ENCODE measurements at places on chromosomes 4 and X. TPM values are rescaled to one million over a fixed set of nuclear protein-coding genes. Genes with fewer than 3 reads are reported as not detected.

- no peak for DNase-seq
- no peak overlapping the region for H3K27ac ChIP-seq
- H3K4me3 ChIP-seq = no peak overlapping the region
- H3K4me1 ChIP-seq = no peaks in the 10 kb centered on the region
- H3K36me3 ChIP-seq = no peaks in the 10 kb centered on the region
Measured at GRCh38 chr4:161254375-161254774, 909.4 kb downstream of the FSTL5 start.

- no peaks in the 10 kb centered on the region for H3K36me3 ChIP-seq
- no peak for DNase-seq
- no peak overlapping the region for H3K4me3 ChIP-seq
- H3K4me1 ChIP-seq = no peaks in the 10 kb centered on the region
Measured at GRCh38 chrX:39563178-39563577, 534.6 kb downstream of the BCOR start.

- no peak overlapping the region for H3K4me3 ChIP-seq
- DNase-seq = peak; percentile 9
- no peak overlapping the region for H3K27ac ChIP-seq
- no peaks in the 10 kb centered on the region for H3K4me1 ChIP-seq
Measured at GRCh38 chr4:176123710-176124407, 58.2 kb downstream of the WDR17 start.

GRCh38 chr4:175770555-175770954, 41.5 kb downstream of the GPM6A start:
- H3K4me3 ChIP-seq = no peak overlapping the region
- no peaks in the 10 kb centered on the region for H3K4me1 ChIP-seq
- DNase-seq = no peak

DNA sequence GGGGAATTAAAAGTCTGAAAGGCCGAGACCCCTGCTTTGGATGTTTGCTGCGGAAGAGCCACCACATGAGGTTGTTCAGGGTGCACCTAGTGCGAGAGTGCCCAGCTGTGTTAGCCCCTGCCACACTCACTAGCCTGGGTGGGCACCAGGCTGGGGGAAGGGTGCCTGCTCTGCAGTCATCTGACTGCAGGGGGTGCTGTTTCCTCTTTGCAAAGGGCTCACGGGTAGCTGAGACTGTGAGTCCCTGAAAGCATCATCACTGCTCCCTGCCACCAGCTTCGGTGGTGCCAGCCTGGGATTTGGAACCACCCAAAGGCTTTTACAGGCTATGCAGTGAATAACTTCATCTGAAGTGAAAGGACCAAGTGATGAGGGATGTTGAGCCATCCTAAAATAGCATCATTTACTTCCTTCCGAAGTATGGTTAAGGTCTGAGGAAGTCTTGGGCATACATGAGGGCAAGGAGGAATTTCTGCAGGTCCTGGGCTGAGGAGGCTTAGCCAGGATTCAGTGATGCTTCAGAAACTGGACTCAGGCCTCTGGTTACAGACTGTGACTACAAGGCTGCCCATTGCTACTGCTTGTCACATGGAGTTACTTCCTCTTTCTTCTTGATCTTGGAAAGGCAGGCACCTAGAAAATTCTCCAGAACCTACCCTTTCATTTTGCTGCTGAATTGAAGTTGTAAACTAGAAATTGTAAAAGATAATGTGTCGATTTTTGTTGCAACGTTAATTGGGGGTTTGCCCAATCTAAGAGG, 293.2 kb upstream of the PRPS2 start:
- H3K4me3 ChIP-seq = no peak overlapping the region
- H3K27me3 ChIP-seq = no peaks in the 10 kb centered on the region
- H3K4me1 ChIP-seq = no peaks in the 10 kb centered on the region
- H3K36me3 ChIP-seq = no peaks in the 10 kb centered on the region

- H3K27ac ChIP-seq = no peak overlapping the region
- no peaks in the 10 kb centered on the region for H3K36me3 ChIP-seq
- H3K27me3 ChIP-seq = no peaks in the 10 kb centered on the region
- no peak overlapping the region for H3K4me3 ChIP-seq
- no peak for DNase-seq
Measured at GRCh38 chrX:40759374-40759773, 24.0 kb upstream of the MED14 start.

- no peak overlapping the region for H3K4me3 ChIP-seq
- H3K36me3 ChIP-seq = no peaks in the 10 kb centered on the region
- no peak for DNase-seq
Measured at GRCh38 chr4:125741825-125742452, 427.2 kb downstream of the FAT4 start.

DNA sequence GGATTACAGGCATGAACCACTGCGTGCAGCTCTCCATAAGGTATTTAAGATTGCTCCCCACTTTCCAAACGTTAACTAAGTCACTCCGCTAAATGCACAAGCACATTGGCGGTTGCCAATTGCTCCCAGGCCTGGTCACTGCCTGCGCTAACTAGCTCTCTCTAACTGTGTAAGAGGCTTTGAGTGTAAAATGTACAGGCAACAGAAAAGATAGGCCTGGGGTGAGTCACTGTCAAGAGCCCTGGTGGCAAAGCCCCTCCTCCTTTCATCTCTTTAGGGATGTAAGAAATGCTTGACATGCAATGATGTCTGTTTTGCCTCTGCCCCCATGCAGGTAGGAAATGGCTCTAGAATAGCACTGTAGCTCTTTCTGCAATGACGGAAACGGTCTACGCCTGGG, 329.7 kb upstream of the GATB start:
- H3K4me3 ChIP-seq = no peak overlapping the region
- H3K36me3 ChIP-seq = no peaks in the 10 kb centered on the region
- H3K4me1 ChIP-seq = peaks cover 14% of the 10 kb centered on the region
- H3K27me3 ChIP-seq = no peaks in the 10 kb centered on the region
- H3K27ac ChIP-seq = no peak overlapping the region

DNA sequence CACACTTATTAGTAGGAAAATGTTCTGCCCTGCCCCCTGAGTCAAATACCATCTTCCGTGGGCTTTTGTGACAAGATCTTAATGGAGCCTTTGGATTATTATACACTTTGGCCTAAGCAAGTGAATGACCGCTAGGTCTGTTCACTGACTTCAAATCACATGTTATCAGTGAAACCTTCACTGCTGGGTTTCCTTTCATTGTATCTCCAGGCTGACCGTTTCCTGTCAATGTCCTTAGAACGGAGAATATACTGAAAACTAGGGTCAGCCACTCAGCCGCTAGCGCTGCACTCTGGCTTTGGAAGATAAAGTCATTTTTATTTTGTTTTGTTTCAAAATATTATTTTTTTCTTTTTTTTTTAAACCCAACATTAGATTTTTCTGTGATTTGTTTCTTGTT, 107.0 kb upstream of the TLL1 start:
- H3K4me3 ChIP-seq = no peak overlapping the region
- no peaks in the 10 kb centered on the region for H3K27me3 ChIP-seq
- no peak for DNase-seq
- no peaks in the 10 kb centered on the region for H3K36me3 ChIP-seq

GRCh38 chr4:168021666-168022065, 70.7 kb upstream of the ANXA10 start:
- no peaks in the 10 kb centered on the region for H3K36me3 ChIP-seq
- no peak for DNase-seq
- no peak overlapping the region for H3K27ac ChIP-seq
- no peaks in the 10 kb centered on the region for H3K4me1 ChIP-seq

- H3K27me3 ChIP-seq = no peaks in the 10 kb centered on the region
- no peak overlapping the region for H3K27ac ChIP-seq
- DNase-seq = no peak
- no peaks in the 10 kb centered on the region for H3K4me1 ChIP-seq
- H3K4me3 ChIP-seq = no peak overlapping the region
Measured at GRCh38 chrX:138298268-138298667, 413.2 kb downstream of the FGF13 start.

GRCh38 chr4:183100827-183101226, 1.8 kb downstream of the WWC2 start:
- DNase-seq = no peak
- H3K4me1 ChIP-seq = peaks cover 37% of the 10 kb centered on the region
- H3K4me3 ChIP-seq = no peak overlapping the region
- H3K27me3 ChIP-seq = peaks cover 64% of the 10 kb centered on the region

- no peak overlapping the region for H3K4me3 ChIP-seq
- no peaks in the 10 kb centered on the region for H3K27me3 ChIP-seq
- peaks cover 8% of the 10 kb centered on the region for H3K4me1 ChIP-seq
- H3K36me3 ChIP-seq = no peaks in the 10 kb centered on the region
- H3K27ac ChIP-seq = peak overlapping the region; percentile 40
Measured at GRCh38 chr4:56080384-56080783, 131.6 kb downstream of the CEP135 start.

DNA sequence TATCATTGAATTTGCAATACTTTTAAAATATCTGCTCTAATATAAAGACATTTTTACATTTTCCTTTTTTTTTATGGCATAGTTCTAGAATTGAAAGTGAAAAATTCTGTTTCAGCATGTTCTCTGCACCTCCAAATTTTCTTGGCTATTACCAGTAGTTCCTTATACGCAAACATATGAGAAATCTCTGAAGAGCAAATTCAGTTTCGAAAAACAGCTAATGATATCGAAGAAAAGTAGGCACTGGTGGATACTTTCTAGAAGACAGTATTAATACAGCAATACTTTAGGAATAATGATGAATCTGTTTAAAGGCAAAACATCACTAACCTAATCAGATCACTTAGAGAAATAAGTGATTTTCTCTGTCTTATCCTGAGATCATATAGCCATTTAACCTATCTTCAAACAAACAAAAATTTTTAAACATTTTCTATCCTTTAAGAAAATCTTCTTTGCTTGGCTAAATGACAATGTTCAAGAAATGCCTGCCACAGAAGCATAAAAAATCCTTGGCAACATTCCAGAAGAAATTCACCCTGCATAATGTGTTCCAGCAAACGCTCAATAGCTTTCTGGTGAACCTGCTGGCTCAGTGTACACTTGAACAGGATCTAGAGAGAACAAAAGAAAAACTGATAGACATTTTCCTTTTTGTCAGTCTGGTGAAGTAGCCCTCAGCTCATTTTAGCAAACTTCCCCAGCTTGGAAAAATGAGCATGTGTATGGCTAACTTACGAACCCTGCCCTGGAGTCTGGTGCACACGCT, 51.2 kb upstream of the KLF3 start:
- peak overlapping the region; percentile 67 for H3K27ac ChIP-seq
- no peak overlapping the region for H3K4me3 ChIP-seq
- DNase-seq = no peak
- peaks cover 29% of the 10 kb centered on the region for H3K4me1 ChIP-seq
- no peaks in the 10 kb centered on the region for H3K36me3 ChIP-seq

- no peaks in the 10 kb centered on the region for H3K36me3 ChIP-seq
- no peak overlapping the region for H3K4me3 ChIP-seq
- H3K27ac ChIP-seq = no peak overlapping the region
- no peak for DNase-seq
Measured at GRCh38 chr4:73874386-73874785, 5.2 kb downstream of the CXCL1 start.

DNA sequence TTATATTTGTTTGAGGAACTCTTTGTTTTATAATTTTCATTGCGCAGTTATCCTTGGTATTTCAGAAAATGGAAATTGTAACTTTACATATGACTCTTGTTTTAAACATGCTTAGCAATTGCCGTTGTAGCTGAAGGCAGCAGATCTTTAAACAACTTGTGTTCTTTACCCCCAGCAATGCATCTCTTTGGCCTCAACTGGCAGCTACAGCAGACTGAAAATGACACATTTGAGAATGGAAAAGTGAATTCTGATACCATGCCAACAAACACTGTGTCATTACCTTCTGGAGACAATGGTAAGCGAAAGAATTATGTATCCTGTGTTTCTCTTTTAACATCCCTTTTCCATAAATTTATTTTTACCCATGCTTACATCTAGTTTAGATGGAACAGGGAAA, 263.6 kb downstream of the DCTD start:
- no peak overlapping the region for H3K4me3 ChIP-seq
- H3K4me1 ChIP-seq = no peaks in the 10 kb centered on the region
- no peak overlapping the region for H3K27ac ChIP-seq
- H3K27me3 ChIP-seq = no peaks in the 10 kb centered on the region
- no peak for DNase-seq

DNA sequence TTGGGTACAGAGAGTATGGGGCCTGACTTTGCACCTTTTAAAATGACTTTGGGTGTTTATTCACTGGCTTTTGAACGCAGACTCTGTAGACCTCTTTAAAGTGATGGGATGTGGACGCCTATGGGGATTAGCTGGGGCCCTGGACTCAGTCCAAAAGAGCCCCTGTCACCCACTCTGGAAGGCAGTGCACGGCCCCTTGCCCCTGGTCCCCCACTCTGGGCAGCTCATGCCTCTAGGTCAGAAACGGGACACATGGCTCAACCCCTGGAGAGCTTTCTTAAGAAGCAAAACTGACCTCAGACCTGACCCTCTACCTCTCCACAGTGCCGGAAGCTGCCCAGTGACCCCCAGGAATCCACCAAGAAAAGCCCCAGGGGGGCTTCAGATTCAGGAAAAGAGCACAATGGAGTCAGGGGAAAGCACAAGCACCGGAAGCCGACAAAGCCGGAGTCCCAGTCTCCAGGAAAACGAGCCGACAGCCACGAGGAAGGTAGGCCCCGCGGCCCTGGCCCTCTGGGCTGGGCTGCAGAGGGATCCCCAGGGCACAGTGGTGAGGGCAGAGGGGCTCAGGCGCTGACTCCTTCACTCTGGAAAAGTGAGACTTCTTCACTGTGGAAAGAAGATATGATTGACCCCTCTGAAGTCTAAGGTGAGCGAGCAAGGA, 38.4 kb downstream of the BCORL1 start:
- no peak for DNase-seq
- H3K4me1 ChIP-seq = no peaks in the 10 kb centered on the region
- no peaks in the 10 kb centered on the region for H3K36me3 ChIP-seq
- H3K4me3 ChIP-seq = no peak overlapping the region

GRCh38 chrX:19571711-19572110, 56.4 kb upstream of the MAP3K15 start:
- no peaks in the 10 kb centered on the region for H3K4me1 ChIP-seq
- H3K27ac ChIP-seq = no peak overlapping the region
- no peak overlapping the region for H3K4me3 ChIP-seq
- no peak for DNase-seq

GRCh38 chr4:118367872-118368271, 15.1 kb upstream of the PRSS12 start:
- no peaks in the 10 kb centered on the region for H3K27me3 ChIP-seq
- no peaks in the 10 kb centered on the region for H3K4me1 ChIP-seq
- H3K36me3 ChIP-seq = no peaks in the 10 kb centered on the region
- H3K27ac ChIP-seq = no peak overlapping the region

DNA sequence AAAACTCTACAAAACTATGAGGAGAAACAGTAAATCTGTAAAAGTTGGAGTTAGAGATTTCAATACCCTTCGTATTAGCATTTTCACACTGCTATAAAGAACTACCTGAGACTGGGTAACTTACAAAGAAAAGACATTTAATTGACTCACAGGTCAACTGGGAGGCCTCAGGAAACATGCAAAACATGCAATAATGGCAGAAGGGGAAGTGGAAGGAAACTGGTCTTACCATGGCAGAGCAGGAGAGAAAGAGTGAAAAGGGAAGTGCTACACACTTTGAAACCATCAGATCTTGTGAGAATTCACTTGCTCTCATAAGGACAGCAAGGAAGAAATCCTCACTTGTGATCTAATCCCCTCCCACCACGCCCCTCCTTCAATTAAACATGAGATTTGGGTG, 949.9 kb downstream of the TECRL start:
- H3K27ac ChIP-seq = no peak overlapping the region
- no peak for DNase-seq
- no peaks in the 10 kb centered on the region for H3K27me3 ChIP-seq
- H3K4me1 ChIP-seq = no peaks in the 10 kb centered on the region
- no peak overlapping the region for H3K4me3 ChIP-seq
- no peaks in the 10 kb centered on the region for H3K36me3 ChIP-seq

SCML2 gene
- total RNA-seq = 15.9 TPM

SPARCL1 gene
- 113 TPM for total RNA-seq

AFM gene
- total RNA-seq = not detected

NDUFC1 gene
- total RNA-seq = 26.6 TPM

Data from transverse colon (tissue), 4 donors.